ENCODE measurements at places on chromosomes 11 and 22. TPM values are rescaled to one million over a fixed set of nuclear protein-coding genes. Genes with fewer than 3 reads are reported as not detected.

The KCTD14 gene
- not detected for total RNA-seq

The SLC29A2 gene
- 6.0 TPM for total RNA-seq

The TMEM191B gene
- 0.23 TPM for total RNA-seq

The NAV2 gene
- total RNA-seq, result 0.79 TPM

The TRIM51 gene
- 1.0 TPM for total RNA-seq

The IGF2 gene
- not detected for total RNA-seq

The CLMP gene
- total RNA-seq, result 9.8 TPM

The OR10G8 gene
- not detected for total RNA-seq

The UPB1 gene
- 0.04 TPM for total RNA-seq

The MRGPRX2 gene
- total RNA-seq, result not detected

The MRGPRX1 gene
- not detected for total RNA-seq

The NXPE1 gene
- total RNA-seq, result not detected

The CARNS1 gene
- 0.26 TPM for total RNA-seq

The OR2AG1 gene
- not detected for total RNA-seq

The AP1B1 gene
- total RNA-seq, result 56.7 TPM

The TIGD3 gene
- total RNA-seq, result 1.4 TPM

The OR52I1 gene
- total RNA-seq, result not detected

The SMIM35 gene
- not detected for total RNA-seq

The SCO2 gene
- 3.2 TPM for total RNA-seq

The APOL4 gene
- total RNA-seq, result not detected

The CHRM1 gene
- 0.30 TPM for total RNA-seq

The GDPD4 gene
- 1.2 TPM for total RNA-seq

The TENM4 gene
- total RNA-seq, result 0.23 TPM

The TMEM138 gene
- 32.9 TPM for total RNA-seq

The GAS2L1 gene
- total RNA-seq, result 7.9 TPM

The TAGLN gene
- total RNA-seq, result 4.1 TPM

The NUDT22 gene
- total RNA-seq, result 69.5 TPM

The OR52H1 gene
- not detected for total RNA-seq

The ZP1 gene
- total RNA-seq, result 1.3 TPM

The NXPE4 gene
- not detected for total RNA-seq

The OR4C15 gene
- not detected for total RNA-seq

The SCGB1D2 gene
- total RNA-seq, result not detected

The FGF19 gene
- not detected for total RNA-seq

The KDELR3 gene
- total RNA-seq, result 19.6 TPM

The CATSPERZ gene
- 1.9 TPM for total RNA-seq

The ACTN3 gene
- total RNA-seq, result not detected
